Thoracic aorta (tissue), 2 donors: ENCODE measurements at places on chromosomes 3 and 15. TPM values are rescaled to one million over a fixed set of nuclear protein-coding genes. Genes with fewer than 3 reads are reported as not detected.
A peak's percentile ranks its signal among the peaks of the same experiment; 100 is the strongest.

- no peak for DNase-seq
- H3K4me1 ChIP-seq, result no peaks in the 10 kb centered on the region
- H3K27ac ChIP-seq, result no peak overlapping the region
- H3K27me3 ChIP-seq, result no peaks in the 10 kb centered on the region
- H3K4me3 ChIP-seq, result no peak overlapping the region
- H3K36me3 ChIP-seq, result no peaks in the 10 kb centered on the region
Observed at GRCh38 chr3:72041511-72041910, 256.6 kb upstream of the PROK2 start.

GRCh38 chr3:197549261-197549885 lies 6.4 kb downstream of the BDH1 start:
- H3K27me3 ChIP-seq, result no peaks in the 10 kb centered on the region
- no peak for DNase-seq
- H3K4me1 ChIP-seq, result peaks cover 18% of the 10 kb centered on the region
- H3K27ac ChIP-seq, result no peak overlapping the region
- no peak overlapping the region for H3K4me3 ChIP-seq
- no peaks in the 10 kb centered on the region for H3K36me3 ChIP-seq

GRCh38 chr3:124884474-124885101 lies 2.6 kb downstream of the ITGB5 start:
- peak overlapping the region; percentile 92 for H3K27ac ChIP-seq
- peak overlapping the region; percentile 89 for H3K4me3 ChIP-seq
- H3K27me3 ChIP-seq, result no peaks in the 10 kb centered on the region
- no peaks in the 10 kb centered on the region for H3K36me3 ChIP-seq
- peaks cover 40% of the 10 kb centered on the region for H3K4me1 ChIP-seq

DNA sequence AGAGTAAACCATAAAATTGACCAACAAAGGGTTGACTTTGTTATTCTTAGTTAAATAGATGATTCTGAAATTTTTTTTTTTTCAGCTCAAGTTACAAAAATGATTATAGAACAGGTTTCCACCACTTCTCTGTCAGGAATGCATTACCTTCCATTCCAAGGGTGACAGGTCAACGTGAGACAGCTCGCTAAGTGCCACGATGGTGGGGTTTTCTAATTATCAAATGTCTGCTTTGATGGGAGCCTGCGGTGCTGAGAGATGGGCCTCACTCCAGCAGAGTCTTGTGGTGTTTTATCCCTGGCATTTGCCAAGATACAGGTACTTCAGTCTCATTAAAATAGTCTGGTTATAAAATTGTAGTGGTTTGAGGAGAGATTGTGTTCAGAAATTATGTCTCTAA lies 80.3 kb downstream of the CGNL1 start:
- no peaks in the 10 kb centered on the region for H3K36me3 ChIP-seq
- DNase-seq, result no peak
- no peak overlapping the region for H3K27ac ChIP-seq

- no peak for DNase-seq
- H3K4me1 ChIP-seq, result no peaks in the 10 kb centered on the region
- H3K27me3 ChIP-seq, result no peaks in the 10 kb centered on the region
Observed at GRCh38 chr15:70493787-70494516, 269.4 kb downstream of the UACA start.

GRCh38 chr15:79635149-79635771 lies 203.1 kb downstream of the MINAR1 start:
- H3K4me3 ChIP-seq, result no peak overlapping the region
- no peak overlapping the region for H3K27ac ChIP-seq
- no peaks in the 10 kb centered on the region for H3K36me3 ChIP-seq
- DNase-seq, result no peak

GRCh38 chr15:85979929-85980328 lies 99.7 kb upstream of the AGBL1 start:
- H3K27me3 ChIP-seq, result no peaks in the 10 kb centered on the region
- no peak overlapping the region for H3K27ac ChIP-seq
- no peak overlapping the region for H3K4me3 ChIP-seq
- H3K36me3 ChIP-seq, result no peaks in the 10 kb centered on the region
- no peaks in the 10 kb centered on the region for H3K4me1 ChIP-seq
- no peak for DNase-seq

The ERICH6 gene
- not detected for total RNA-seq

The TNFAIP8L3 gene
- total RNA-seq, result 42.0 TPM

The SLC7A14 gene
- not detected for total RNA-seq

The C3orf70 gene
- total RNA-seq, result 22.7 TPM
